ENCODE measurements at places on chromosomes 2 and 18.

GRCh38 chr2:150126143-150126740, 361.2 kb downstream of the RND3 start:
- no peaks in the 10 kb centered on the region for H3K27me3 ChIP-seq
- H3K4me1 ChIP-seq, result no peaks in the 10 kb centered on the region

GRCh38 chr2:797993-798392, 120.8 kb upstream of the TMEM18 start:
- DNase-seq, result no peak
- no peaks in the 10 kb centered on the region for H3K4me1 ChIP-seq
- no peak overlapping the region for H3K4me3 ChIP-seq
- H3K27me3 ChIP-seq, result no peaks in the 10 kb centered on the region
- H3K27ac ChIP-seq, result no peak overlapping the region
- H3K36me3 ChIP-seq, result no peaks in the 10 kb centered on the region

- no peaks in the 10 kb centered on the region for H3K4me1 ChIP-seq
- DNase-seq, result no peak
- H3K27ac ChIP-seq, result no peak overlapping the region
- H3K36me3 ChIP-seq, result no peaks in the 10 kb centered on the region
- H3K27me3 ChIP-seq, result no peaks in the 10 kb centered on the region
- no peak overlapping the region for H3K4me3 ChIP-seq
Measured at GRCh38 chr2:63792530-63792929, 49.2 kb upstream of the UGP2 start.

DNA sequence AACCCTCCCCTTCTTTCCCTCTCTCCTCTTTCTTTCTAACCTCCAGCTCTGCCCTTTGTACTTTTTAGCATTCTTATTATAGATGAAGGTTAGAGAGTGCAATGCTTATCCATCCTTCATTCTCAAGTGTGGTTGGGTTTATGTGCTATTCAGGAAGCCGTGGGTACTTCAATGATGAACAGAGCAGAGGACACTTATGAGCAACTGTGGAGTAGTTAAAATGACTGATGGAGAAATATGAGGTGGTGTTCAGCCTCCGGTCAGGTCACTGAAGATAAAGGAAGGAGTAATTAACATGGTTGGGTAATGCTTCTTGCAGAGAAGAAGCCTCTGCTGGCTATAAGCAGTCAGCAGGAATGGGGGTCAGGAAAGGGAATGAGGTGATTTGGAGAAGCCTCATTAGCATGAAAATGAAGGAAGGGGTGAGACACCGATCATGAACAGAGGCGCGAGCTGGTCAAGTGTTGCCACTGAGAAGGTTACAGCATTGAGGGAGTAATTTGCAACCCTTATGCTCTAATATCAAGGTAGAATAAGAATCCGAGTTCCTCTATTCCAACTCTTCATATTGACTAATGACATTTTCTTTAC, 174.7 kb downstream of the LPIN1 start:
- no peaks in the 10 kb centered on the region for H3K4me1 ChIP-seq
- no peak overlapping the region for H3K4me3 ChIP-seq
- DNase-seq, result no peak
- H3K27ac ChIP-seq, result no peak overlapping the region
- no peaks in the 10 kb centered on the region for H3K36me3 ChIP-seq

Data from heart left ventricle (tissue), 16 donors.